Psoas muscle (tissue), 8 donors: ENCODE measurements at places on chromosomes 3 and 15. TPM values are rescaled to one million over a fixed set of nuclear protein-coding genes. Genes with fewer than 3 reads are reported as not detected.

Gene SPTBN5
- total RNA-seq = 0.22 TPM

Gene FEZF2
- not detected for total RNA-seq

DNA sequence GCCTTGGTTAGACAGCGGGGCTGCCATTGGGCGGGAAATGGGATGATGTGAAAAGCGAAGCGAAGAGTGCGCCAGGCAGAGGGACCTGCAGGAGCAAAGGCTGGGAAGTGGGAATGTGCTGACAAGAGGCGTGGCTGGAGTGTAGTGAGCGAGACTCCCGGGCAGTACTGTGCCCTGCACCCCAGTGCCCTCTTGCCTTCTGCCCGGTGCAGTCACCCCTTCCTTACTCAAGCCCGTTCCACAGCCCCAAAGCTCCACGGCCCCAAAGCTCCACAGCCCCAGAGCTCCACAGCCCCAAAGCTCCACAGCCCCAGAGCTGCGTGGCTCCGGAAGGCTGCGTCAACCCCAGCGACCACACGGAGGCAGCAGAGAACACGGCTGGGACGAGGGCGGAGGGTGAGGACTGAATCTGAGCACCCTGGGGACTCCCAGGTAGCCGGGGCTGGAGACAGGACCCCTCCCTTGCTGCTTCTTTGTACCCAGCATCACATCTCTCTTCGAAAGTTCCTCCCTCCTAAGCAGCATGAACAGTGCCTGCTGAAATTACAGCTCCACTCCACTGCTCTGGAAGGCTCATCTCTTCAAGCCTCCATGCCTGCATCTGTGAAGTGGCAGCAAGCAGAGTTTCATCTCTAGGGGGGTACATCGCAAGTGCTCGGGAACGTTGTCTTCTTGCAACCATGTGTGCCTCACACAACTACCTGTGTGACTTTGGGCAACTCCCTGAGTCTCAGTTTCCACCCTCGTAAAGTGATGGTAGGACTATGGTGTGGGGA is 108.9 kb downstream of the FBLN2 start:
- peaks cover 11% of the 10 kb centered on the region for H3K27me3 ChIP-seq
- no peak overlapping the region for H3K4me3 ChIP-seq
- no peaks in the 10 kb centered on the region for H3K36me3 ChIP-seq
- no peaks in the 10 kb centered on the region for H3K4me1 ChIP-seq
- H3K27ac ChIP-seq = no peak overlapping the region
- peak; percentile 45 for DNase-seq

GRCh38 chr15:97052513-97052912 is 722.0 kb downstream of the NR2F2 start:
- no peaks in the 10 kb centered on the region for H3K4me1 ChIP-seq
- H3K27me3 ChIP-seq = no peaks in the 10 kb centered on the region
- H3K4me3 ChIP-seq = no peak overlapping the region

DNA sequence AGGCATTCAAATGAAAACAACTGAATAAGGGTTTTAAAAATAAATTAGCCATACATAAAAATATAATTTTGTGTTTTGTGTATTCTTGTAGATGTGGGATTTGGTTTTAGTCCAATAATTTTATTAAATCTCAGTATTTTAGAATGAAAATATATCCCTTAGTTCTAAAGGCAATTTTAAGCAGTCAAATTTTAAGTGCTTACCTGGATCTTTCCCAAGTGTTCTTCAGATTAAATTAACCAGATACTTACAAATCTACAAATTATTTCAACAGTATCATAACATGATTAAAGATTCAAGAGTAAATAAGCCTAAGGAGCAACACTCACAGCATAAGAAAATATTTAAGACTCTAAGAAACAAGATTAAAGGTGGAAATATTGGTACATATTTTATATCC is 275.0 kb upstream of the RBMS3 start:
- no peaks in the 10 kb centered on the region for H3K36me3 ChIP-seq
- no peaks in the 10 kb centered on the region for H3K4me1 ChIP-seq
- H3K4me3 ChIP-seq = no peak overlapping the region
- H3K27ac ChIP-seq = no peak overlapping the region
- DNase-seq = no peak

Gene CADPS
- 0.07 TPM for total RNA-seq

DNA sequence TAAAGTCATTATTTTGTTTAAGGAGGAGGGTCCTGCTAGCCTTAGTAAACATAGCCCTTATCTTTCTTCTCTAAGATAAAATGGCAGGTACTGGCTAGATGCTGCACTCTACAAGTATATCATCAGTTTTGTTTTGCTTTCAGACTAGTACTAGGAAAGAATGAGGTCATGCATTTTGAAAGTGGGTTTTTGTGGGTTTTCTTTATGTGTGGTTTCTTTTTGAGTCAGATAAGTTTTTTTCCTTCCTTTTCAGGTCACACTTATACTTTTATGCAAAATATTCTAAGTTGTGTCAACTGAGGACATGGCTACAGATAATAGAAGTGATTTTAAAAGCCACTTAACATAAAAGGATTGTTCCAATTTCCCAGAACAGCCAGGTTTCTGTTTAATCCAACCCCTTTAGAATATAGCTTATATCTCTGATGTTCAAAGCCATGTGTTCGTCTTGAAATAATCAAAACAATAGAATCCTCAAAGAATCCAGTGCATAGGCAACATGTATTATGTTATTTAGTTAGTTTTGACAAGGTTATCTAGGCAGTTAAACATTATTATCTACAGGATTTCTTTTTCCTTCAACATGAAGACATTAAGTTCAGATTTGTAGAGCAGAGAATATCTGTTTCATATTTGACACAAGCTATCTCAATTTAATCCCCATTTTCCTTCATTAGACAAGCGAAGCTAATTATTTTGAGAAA is 406.2 kb downstream of the RBMS3 start:
- no peaks in the 10 kb centered on the region for H3K36me3 ChIP-seq
- no peak for DNase-seq
- H3K4me3 ChIP-seq = no peak overlapping the region
- H3K27me3 ChIP-seq = no peaks in the 10 kb centered on the region
- no peak overlapping the region for H3K27ac ChIP-seq

- no peaks in the 10 kb centered on the region for H3K27me3 ChIP-seq
- H3K4me1 ChIP-seq = no peaks in the 10 kb centered on the region
- H3K36me3 ChIP-seq = no peaks in the 10 kb centered on the region
- H3K4me3 ChIP-seq = no peak overlapping the region
- DNase-seq = no peak
- H3K27ac ChIP-seq = no peak overlapping the region
Measured at GRCh38 chr15:54582863-54583643, 604.8 kb downstream of the UNC13C start.

GRCh38 chr15:98321896-98322295 is 326.4 kb upstream of the IGF1R start:
- no peak for DNase-seq
- no peaks in the 10 kb centered on the region for H3K36me3 ChIP-seq
- no peaks in the 10 kb centered on the region for H3K4me1 ChIP-seq

DNA sequence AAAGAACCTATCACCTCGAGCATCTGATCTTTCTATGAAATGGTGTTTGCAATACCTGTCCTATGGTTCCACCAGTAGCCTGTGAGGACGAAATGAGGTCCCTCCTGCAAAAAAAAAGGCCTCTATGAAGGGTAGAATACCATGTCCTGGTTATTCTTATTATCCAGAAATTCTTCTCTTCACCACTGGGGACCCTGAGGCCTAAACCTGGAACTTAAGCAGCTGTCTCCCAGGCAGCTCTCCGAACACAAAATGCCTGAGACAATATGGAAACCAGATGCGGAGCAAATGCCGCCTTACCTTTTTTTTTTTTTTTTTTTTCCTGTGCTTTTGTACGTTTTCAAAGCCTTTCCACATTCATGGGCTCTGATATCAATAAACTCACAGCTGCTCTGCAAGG is 62.1 kb upstream of the WNT5A start:
- DNase-seq = no peak

- no peak overlapping the region for H3K27ac ChIP-seq
- DNase-seq = no peak
- no peaks in the 10 kb centered on the region for H3K36me3 ChIP-seq
- no peaks in the 10 kb centered on the region for H3K4me1 ChIP-seq
- H3K4me3 ChIP-seq = no peak overlapping the region
- H3K27me3 ChIP-seq = no peaks in the 10 kb centered on the region
Measured at GRCh38 chr15:98272625-98273024, 312.1 kb downstream of the ARRDC4 start.

- H3K27me3 ChIP-seq = no peaks in the 10 kb centered on the region
- no peak overlapping the region for H3K4me3 ChIP-seq
- no peak for DNase-seq
- peaks cover 10% of the 10 kb centered on the region for H3K4me1 ChIP-seq
Measured at GRCh38 chr3:57743496-57743895, 12.6 kb upstream of the SLMAP start.

Gene SPINK8
- not detected for total RNA-seq
